Hindlimb muscle (tissue), 1 donor: ENCODE measurements at places on chromosomes 12 and 14. TPM values are rescaled to one million over a fixed set of nuclear protein-coding genes. Genes with fewer than 3 reads are reported as not detected.

OXA1L gene
- polyA plus RNA-seq = 208 TPM

CLEC7A gene
- 4.2 TPM for polyA plus RNA-seq

CELA1 gene
- polyA plus RNA-seq = not detected

FAM181A gene
- polyA plus RNA-seq = not detected

- DNase-seq = no peak
Measured at GRCh38 chr12:80627782-80628181, 79.7 kb upstream of the MYF6 start.

DNA sequence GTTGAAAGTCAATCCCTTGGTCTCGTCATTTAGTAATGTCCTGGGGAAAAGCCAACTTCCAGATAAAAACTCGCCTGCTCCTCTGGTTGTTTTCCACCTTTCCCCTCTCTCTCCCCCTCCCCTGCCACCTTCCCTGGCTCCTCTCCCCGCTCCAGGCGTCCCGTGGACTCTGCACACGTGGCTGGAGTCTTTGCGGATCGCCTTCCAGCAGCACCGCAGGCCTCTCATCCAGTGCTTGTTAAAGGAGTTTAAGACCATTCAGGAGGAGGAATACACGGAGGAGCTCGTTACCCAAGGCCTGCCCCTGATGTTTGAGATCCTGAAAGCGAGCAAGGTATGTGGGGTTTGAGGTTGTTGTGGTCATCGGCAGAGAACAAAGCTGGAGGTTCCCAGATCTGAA, 65.8 kb upstream of the PWP1 start:
- DNase-seq = no peak

DNA sequence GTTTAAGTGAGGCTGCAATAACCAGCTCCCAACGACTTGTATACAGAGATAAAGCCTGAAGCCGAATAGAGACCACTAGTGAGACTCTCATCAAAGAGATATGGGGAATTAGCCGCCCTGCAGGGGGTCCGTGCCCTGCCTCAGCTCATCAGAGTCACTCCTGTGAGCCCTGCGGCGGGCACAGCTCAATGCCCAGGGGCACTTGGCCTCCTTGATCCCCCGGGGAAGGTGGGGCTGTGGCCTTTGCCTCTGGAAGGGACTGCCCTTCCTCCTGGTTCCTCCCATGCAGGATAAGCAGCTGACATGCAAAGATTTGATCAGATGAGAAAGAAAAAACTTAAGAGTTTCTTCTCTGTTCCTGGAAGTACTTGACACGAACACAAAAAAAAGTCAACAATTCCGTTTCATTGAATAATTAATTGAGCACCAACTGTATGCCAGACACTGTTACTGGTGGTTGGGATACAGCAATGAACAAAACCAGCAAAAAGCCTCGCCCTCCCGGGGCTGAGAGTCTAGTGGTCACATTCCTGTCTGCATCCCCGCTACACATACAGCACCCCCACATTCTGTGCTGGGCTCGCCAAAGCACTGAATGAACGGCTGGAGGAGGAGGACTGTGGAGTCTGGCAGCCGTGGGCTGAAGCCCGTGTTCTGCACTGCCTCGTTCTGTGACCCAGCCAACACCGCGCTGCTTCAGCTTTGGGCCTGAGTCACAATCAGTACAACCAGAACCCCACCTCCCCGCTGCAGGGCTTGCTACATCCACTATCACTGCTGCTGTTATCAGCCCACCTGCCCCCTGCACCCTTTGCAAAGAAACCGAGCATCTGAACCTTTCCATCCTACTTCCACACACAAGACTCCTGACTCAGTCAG, 10.3 kb downstream of the TTC7B start:
- DNase-seq = no peak

GRCh38 chr12:43453761-43454160, 98.2 kb downstream of the ADAMTS20 start:
- DNase-seq = no peak

- DNase-seq = no peak
Measured at GRCh38 chr14:76939015-76939742, 89.3 kb downstream of the IRF2BPL start.

DNA sequence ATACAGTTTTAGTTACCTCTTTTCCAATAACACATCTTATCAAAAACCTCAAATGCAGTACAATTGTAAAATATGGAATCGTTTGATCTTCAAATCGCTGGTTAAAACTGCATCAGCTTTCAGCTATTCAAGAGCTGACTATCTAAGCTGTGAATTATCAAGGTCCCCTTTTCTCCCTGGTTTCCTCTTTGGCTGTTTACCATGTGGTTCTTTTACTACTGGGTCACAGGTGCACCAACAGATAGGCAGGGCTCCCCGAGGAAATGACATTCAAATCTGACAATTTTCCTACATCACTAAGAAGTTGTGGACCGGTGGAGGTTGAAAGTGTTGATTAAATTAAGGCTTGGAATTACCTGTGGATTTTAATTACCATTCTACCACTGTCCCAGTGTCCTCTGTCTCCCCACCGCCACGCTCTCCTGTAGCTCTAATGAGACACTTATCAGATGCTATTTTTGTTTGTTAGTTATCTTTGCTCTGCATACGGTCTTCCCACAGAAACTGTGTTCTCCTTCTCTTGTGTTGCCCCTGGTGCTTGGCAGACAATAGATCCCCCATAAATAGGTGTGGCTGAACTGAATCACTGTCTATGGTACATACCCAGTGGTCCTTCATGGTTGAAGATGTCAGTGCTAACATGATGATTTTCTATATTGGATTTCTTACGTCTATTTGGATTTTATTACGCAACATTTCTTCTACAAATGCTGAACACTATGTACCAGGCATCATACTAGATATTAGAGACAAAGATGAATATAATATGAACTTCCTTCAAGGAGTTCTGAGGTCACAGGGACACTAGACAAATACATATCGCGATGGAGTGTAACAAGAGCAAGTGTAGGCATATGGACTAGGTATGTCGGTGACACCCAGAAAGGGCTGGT, 20.9 kb upstream of the PLXNC1 start:
- no peak for DNase-seq

GRCh38 chr14:60573943-60574495, 65.1 kb downstream of the SIX6 start:
- peak; percentile 44 for DNase-seq

DNA sequence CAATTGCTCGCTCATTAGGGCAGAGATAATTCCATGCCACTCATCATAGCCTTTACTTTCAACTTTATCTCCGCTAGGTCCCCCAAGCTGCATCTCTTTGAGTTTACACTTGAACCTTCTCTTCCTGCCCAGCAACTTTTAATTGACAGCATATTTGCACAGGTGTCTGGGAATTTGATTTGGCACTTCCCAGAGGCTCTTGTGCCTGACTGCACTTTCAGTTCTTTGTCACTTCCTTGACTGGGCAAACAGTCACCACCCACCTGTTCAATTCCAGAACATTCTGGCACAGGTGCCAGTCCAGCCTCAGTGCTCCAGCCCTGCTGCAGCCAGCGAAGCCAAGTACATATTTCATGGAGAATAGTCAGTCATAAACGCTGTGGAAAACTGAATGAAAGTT, 110.1 kb upstream of the LRIG3 start:
- DNase-seq = no peak

GRCh38 chr12:101076921-101077320, 133.1 kb downstream of the SLC5A8 start:
- DNase-seq = peak; percentile 21

DNA sequence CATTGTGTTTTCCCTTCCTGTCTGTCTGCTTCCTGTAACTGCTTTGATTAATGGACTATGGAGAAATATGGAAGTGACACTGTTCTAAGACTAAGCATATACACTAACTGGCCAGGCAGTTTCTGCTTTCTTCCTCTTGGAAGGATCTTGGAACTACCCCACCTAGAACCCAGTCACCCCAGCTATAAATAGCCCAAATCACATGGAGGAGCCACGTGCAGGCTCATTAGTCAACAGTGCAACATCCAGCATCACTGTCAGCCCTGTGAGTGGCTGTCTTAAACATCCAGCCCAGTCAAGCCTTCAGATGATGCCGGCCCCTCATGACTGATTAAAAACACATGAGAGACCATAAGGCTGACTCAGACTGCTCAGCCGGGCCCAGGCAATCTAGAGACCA, 39.2 kb downstream of the BCAT1 start:
- no peak for DNase-seq

DNA sequence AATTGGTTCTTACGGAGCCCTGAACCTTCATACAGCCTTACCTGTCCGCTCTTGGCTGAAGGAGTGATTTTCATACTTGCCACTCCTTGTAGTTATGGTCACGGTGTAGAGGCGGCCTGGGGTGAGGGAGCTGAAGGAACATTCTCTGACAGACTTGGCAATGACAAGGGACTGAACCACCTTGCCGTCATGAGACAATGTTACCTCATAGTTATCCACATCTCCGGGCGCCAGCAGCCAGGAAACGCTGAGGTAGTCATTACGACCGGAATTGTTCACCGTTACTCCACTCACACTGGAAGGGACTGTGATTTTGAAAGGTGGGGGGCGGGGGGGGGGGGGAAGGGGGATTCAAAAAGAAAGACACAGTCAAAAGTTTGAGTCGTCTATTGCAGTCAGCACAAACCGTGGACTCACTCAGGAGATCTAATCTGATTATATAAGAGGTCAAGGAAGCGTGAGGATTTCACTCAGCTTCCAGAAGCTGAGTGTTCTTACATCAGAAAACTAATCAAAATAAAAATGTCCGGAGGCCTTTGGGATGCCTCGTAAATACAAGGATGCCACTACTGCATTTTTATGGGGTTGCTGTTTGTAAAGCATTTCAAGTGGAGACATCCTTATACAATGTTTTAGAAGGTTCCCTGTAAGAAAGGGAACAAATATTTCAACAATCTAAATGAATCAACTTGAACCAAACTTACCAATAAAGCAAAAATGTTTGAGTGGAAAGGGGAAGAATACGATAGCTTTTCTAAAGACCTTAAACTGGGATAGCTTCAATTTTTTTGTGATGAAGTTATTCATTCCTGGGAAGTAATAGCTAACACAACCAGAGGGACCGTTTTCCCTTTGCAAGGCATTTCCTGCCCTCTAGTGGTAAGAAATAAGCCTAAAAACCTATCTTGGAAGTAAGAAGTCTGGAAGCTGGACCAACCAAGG, 60.6 kb downstream of the PTPRB start:
- peak; percentile 57 for DNase-seq
